Esophagus mucosa (tissue), 1 donor: ENCODE measurements at places on chromosomes 4 and X. TPM values are rescaled to one million over a fixed set of nuclear protein-coding genes. Genes with fewer than 3 reads are reported as not detected.

The PABPC4L gene
- total RNA-seq = 0.28 TPM

The SNCA gene
- 6.5 TPM for total RNA-seq

The CHIC1 gene
- 1.8 TPM for total RNA-seq

The IGSF1 gene
- 0.08 TPM for total RNA-seq

The TLR3 gene
- total RNA-seq = 5.8 TPM

The CCKAR gene
- not detected for total RNA-seq

The ARHGAP36 gene
- total RNA-seq = not detected

The APLN gene
- total RNA-seq = 0.28 TPM

The MAML3 gene
- total RNA-seq = 7.9 TPM

The N4BP2 gene
- 8.1 TPM for total RNA-seq

The USP51 gene
- total RNA-seq = 0.40 TPM

The AKAP14 gene
- total RNA-seq = not detected

The IL2RG gene
- 1.9 TPM for total RNA-seq

The LARP7 gene
- 22.8 TPM for total RNA-seq

The F9 gene
- total RNA-seq = not detected

The FSTL5 gene
- total RNA-seq = not detected

The ARSJ gene
- 6.0 TPM for total RNA-seq

The BCOR gene
- 16.2 TPM for total RNA-seq

The NPY2R gene
- total RNA-seq = not detected

The ZCCHC18 gene
- not detected for total RNA-seq

The OSTC gene
- 60.2 TPM for total RNA-seq

The DCAF12L1 gene
- total RNA-seq = not detected

The SULT1E1 gene
- 0.52 TPM for total RNA-seq

The FATE1 gene
- total RNA-seq = not detected

The F8 gene
- total RNA-seq = 3.5 TPM
